T47D (cell line): ENCODE measurements at places on chromosomes 12 and 14.

DNA sequence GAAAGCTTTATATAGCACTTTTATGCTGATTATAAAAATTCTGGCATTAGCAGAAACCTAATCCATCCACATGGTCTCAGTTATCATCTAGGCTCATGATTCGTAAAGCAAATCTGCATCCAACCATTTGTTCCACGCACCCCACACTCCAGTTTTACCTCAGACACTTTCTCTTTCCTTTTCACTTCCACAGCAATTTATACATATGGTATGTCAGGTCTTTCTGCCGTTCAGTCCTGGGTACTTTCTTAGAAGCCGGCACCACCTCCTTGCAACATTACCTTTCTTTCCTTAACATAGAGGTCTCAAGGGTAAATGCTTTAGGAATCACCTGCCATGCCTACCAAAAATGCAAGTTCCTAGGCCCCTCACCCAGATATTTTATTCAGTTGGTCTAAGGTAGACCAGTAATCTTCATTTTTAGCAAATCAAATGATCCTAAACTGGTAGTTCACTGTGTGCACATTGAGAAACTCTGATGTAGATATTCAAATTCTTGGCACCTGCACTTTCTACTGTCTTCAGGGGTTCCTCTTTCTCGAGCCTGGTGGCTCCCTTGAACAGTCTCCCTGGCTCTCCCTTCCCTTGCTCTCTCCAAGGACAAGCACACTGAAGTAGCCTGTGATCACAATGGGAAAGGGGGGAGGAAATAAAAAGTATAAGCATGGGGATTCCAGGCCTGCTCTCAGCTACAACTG, 2.8 kb upstream of the KRAS start:
- DNase-seq = no peak

GRCh38 chr12:3150931-3151835, 74.0 kb downstream of the TSPAN9 start:
- no peak for DNase-seq

GRCh38 chr12:7498809-7499208, 4.8 kb downstream of the CD163 start:
- no peak for DNase-seq

DNA sequence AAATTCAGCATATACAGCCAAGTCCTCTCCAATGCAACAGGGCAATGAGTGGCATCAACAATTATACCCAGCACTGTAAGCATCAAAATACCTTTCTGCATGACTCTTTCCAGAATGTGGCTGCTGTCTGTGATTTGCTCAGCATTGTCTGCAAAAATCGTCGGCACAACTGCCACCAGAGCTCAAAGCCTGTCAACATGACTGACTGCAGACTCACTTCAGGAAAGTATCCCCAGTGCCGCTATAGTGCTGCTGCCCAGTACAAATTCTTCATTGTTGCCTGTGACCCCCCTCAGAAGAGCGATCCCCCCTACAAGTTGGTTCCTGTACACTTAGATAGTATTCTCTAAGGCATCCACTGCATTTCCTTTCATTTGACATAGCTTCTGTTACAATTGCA, 735 bp downstream of the RNASE6 start:
- DNase-seq = no peak

- no peak for DNase-seq
These were observed 34.4 kb downstream of the PROX2 start for GRCh38 chr14:74841230-74842207.

DNA sequence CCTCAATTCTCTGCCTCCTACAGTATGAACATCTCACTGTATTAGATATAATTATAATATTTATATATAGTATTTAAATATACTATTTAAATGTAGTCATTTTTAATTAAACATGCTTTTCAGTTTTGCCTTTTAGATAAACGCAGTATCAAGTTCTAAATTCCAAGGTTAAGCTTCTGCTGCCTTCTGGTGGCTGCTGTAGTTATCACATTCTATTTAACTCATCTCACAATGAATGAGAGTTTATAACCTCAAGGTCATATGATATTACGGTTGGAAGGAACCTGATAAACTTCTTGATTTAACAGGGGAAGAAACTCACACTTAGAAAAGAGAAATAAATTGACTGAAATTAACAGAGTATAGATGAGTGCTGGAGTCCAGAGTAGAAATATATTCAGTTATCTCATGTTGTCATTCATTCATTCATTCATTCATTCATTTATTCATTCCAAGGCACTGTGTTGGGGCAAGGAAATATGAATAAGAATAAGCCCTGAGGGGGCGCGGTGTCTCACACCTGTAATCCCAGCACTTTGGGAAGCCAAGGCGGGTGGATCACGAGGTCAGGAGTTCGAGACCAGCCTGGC, 31.9 kb downstream of the GUCY2C start:
- no peak for DNase-seq

DNA sequence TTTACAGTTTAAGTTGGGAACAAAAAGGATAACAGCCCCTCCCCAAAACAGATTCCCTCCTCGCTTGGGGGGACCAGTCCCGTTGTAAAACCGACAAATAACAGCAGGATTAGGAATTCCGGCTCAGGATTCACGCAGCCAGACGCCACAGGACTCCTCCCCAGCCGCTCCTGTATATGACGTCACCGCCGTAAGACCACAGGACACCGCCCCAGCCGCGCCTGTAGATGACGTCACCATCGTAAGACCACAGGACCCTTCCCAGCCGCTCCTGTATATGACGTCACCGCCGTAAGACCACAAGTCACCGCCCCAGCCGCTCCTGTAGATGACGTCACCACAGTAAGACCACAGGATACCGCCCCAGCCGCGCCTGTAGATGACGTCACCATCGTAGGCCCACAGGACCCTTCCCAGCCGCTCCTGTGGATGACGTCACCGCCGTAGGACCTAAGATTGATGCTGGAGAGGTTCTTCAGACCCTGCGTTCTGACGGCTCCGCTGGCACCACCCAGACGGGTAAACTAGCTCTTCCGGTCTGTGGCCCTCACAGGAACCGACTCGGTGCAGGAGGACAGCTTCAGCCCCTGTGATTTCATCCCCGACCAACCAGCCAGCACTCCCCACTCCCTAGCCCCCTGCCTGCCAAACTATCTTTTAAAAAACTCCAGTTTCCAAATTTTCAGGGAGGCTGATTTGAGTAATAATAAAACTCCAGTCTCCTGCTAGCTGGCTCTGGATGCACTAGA, 43.9 kb upstream of the FBRSL1 start:
- DNase-seq = no peak

DNA sequence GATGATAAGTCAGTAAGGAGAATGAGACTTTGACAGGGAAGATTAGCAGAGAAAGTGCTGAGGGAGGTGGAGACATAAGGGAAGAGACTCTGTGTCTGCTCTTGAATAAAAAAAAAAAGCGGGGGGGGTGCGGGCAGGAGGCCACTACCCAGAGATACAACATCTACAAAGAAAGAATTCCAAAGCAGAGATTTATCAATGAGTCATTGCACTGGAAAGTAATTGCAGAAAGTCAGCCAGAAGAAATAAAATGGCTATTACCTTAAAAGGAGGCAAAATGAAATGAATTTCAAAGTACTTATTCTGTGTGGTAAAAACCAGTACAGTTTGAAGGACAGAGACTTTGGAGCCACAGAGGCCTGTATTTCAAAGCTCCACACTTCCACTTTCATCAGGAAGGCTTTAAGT, 267.1 kb upstream of the PRKD1 start:
- DNase-seq = no peak

- DNase-seq = no peak
These were observed 40.9 kb downstream of the INTS13 start for GRCh38 chr12:26896913-26897312.

- peak; percentile 75 for DNase-seq
These were observed 53.4 kb upstream of the EVL start for GRCh38 chr14:100011628-100012325.

- DNase-seq = no peak
These were observed 600.6 kb upstream of the LMO3 start for GRCh38 chr12:17206553-17206952.

DNA sequence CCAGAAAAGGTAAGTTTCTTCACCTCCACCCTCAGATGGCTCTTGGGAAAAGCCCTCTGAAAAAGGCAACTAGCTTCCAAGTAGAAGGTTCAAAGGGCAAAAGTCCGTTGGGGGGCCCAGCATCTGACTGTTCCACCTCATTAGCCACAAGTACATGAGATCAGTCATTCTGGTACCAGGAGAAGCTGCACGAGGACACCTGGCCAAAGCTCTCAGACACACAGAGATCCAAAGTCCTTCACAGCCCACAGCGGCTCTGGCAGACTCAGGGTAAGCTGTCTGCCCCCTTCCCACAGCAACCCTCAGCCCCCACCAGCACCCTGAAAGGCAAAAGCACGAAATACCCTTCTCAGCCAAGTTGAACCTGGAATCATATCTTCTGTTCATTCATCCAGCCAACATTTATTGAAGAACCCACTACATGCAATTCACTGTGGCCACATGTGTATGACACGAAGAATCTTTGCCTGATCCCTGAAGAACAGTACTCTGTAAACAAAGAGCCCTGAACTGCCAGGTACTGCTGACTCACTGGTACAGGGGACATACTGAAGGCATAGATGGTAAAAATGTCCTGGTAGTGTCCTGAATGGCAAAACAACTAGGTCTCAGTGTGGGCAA, 19.0 kb downstream of the SLC7A7 start:
- no peak for DNase-seq

- no peak for DNase-seq
These were observed 17.1 kb upstream of the ADSS1 start for GRCh38 chr14:104706733-104707607.

DNA sequence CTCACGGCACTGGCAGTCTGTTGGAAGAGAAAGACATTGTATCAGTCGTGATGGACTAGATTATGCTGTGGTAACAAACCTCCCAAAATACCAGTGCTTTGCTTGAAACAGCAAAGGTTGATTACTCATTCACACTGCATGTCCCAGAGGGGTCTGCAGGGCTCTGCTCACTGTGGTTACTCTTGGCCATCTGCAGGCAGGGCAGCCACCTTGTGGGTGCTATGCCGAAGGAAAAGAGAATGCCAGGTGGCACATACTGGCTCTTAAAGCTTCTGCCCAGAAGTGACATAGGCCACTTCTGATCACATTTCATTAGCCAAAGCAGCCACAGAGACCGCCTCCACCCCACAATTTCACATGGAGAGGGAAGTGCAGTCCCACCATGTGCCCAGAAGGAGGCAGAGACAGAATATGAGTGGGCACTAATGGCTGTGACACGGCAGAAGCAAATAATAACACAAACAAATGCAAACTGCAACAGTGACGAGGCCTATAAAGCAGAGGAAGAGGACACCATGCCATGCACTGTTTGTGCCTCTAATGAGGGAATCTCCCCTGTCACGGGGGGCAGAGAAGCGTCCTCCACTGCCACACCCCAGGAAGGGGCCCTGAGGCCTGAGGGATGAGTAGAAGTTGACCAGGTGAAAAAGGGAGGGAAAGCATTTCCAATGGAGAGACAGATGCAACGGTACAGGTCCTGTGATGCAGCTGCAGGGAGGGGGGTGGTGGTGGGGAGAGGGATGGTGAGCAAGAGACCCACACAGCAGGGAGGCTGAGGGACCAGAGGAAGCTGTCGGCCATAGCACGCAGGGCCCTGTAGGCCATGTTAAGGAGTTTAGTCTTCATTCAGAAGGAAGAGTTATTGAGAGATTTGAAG, 51.7 kb upstream of the KICS2 start:
- DNase-seq = no peak

DNA sequence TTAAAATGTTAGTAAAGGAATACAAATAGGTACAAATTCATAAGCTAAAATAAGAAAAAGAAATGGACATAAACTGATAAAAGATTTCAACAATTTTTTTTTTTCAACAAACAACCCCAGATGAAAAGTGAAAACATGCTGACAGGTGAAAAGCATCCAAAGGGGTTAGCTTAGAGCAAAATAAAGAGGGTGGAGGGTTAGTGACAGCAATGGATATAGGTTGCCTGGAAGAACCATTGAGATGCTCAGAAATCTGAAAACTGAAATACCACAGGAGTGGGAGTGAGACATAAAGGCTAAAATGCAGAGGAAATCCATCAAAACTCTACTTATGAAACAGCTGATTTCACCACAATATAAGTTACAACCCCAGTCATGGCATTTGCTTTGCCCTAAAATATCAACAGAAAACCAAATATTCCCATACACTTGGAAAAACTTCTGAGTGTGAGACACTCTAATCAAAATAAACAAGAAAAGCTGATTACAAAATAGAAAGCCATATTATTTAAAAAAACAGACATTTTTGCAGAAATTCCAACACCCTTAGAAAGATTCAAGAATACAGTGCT, 136.3 kb upstream of the PLEKHG7 start:
- DNase-seq = no peak

- DNase-seq = no peak
These were observed 232.4 kb upstream of the AMIGO2 start for GRCh38 chr12:47312147-47312546.

DNA sequence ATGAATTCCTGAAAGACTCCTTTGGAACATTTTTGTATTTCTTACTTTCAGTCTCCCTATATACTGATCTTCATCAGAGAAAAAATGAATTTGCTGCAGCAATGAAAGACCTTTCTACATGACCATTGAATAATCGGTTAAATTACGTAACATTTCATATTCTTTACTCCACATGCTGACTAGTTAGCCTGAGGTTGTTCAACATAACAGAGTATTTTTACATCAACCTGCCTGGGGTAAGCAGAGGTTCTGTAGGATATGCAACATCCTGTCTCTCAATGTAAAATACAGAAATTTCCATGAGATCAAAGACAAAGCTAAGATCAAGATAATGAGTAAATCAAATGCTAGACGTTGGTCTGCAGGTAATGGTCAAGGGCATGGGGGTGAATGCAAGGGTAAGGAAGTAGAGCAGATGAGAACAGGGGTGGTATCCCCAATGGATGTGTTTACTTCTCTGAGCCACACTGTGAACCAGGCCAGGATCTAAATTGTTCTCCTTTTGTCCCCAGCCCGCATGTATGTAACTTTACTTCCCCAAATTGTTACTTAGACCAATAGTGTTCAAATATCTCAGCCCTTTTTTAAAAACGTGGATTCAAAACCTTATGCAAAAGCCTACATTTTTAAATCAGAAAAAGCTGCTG, 45.4 kb downstream of the DUSP6 start:
- DNase-seq = no peak

- DNase-seq = no peak
These were observed 515.4 kb downstream of the FUT8 start for GRCh38 chr14:65927931-65928356.

DNA sequence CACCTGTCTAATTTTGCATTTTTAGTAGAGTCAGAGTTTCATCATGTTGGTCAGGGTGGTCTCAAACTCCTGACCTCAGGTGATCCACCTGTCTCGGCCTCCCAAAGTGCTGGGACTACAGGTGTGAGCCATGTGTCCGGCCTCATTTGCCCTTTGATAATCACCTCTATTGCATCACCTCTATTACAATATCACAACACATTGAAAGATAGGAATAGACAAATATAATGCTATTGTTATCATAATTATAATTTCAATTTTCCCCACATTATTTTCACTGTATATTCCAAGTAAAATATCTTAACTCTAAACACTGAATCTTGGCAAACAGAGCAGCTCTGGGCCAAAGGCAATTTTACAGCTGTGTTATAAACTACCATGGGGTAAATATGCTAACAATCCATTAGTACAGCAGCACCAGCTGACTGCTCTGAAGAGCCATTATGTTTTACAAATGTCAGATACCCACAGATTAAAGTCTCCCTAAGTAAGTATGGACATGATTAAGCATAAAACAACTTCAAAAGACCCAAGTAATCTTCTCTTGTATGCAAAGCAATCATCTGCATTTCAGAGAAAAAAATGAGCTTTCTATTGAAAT, 173.2 kb downstream of the MED13L start:
- no peak for DNase-seq

GRCh38 chr14:69428289-69428998, 30.0 kb downstream of the SLC39A9 start:
- no peak for DNase-seq
